Skin of body (tissue), 3 donors: ENCODE measurements at places on chromosomes 2 and 18.

DNA sequence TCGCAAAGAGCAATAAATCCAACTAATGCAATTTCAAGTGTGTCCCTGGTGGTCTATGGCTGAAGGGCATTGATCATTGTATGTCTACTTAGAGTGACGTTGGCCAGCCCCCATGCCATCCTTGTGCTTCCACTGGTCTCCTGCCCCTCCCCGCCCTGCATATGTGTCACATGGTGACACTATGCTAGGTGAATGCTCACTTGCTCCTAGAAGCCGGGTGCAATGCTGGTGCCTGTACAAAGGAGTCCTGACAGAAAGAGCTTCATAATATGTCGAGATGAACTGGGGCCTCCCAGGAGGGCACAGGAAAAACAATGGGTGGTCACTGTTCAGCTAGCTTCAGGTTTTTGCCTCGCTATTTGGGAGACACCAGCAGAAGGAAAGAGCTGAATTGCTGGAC, 5.9 kb upstream of the TRABD2A start:
- no peak for DNase-seq

DNA sequence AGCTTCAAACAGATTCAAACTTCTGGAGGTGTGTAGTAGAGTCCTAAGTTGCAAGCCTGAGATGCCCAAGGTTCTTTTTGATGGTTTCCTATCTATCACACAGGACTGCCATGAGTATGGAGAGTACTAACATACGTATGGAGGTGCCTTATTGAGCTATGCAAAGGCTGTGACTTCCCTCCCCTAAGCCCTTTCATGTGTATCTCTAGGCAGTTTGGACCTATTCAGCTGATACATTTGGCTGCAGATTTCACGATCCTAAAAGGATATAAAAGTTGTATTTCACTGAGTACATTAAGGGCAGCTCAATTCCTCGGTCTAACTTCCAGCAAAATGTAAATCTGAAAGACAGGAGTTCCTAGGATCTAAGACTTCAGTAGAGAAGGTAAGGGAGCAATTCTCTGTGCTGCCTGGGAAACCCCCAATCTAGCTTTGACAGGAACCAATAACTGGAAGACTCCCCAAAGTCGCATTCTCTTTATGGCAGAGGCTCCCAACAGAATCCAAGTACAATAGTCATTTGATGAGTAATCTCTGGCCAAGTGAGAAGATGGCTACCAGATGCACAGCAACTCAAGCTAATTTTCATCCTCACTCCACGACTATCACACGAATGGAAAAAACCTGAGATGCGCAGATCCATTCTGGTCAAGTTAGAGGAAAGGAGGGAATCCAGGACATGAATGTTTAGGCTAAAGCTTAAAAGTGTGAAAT, 83.8 kb downstream of the ATL2 start:
- DNase-seq, result no peak

GRCh38 chr2:12008425-12009061, 262.1 kb downstream of the LPIN1 start:
- no peak for DNase-seq

GRCh38 chr2:98818164-98818563, 87.2 kb upstream of the MGAT4A start:
- DNase-seq, result no peak

GRCh38 chr2:75801234-75801982, 90.7 kb upstream of the GCFC2 start:
- DNase-seq, result no peak

DNA sequence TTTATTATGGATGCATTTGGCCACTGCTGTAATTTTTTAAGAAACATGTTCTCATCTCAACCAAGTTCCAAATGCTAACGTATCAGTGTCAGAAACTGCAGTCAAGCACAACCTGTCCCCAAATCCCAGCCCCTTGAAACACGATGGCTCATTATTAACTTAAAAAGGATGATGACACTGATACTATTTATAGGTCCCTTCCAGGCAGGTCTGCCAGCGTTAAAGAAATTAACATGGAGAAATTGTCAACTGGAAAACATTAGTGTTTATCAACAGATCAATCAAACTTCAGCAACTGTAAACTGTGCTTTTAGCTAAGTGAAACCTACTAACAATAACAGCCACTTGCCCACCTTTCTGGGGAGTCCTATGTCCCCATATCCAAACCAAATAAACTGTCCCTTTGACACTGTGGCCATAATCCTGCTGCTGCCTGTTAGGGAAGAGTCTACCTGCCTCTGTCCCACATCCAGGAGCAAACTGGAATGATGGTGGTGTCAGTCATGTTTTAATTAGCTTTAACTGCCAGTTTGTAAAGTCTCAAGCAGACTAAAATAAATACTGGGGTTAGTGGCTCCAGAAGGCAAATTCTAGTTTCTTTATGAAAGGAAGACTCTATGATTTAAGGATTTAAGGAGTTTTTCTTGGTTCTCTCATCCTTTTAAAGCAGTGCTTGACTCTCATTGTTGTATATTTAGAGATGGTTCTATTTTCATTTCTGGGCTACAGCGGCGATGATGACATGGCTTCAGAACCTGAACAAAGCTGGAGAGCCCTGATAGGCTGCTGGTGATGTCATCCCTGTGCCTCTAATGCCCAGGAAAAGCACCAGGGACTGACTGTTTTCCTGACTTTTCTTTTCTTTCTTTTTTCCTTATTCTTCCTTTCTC, 583.6 kb upstream of the PIK3C3 start:
- DNase-seq, result no peak

GRCh38 chr2:239955087-239955988, 69.8 kb downstream of the NDUFA10 start:
- DNase-seq, result no peak

DNA sequence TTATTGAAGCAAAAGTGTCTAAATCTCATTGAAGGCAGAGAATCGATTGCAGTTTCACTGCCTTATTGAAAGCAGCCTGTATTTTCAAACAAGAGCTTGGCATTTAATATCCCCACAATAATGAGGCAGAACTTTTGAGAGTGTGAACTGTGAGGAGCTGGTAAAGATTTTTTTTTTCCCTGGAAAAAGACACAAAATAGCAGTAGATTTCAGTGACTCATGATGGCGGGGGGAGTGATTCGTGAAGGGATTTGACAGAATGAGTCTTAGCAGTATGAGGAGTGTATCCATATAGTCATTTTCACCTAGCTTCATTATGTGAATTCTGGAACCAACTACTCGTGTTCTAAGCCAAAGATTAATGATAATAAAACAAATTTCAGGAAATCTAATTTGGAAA, 242.9 kb downstream of the ARL6IP6 start:
- DNase-seq, result no peak

GRCh38 chr2:230184727-230185578, 34.8 kb downstream of the SP110 start:
- no peak for DNase-seq

DNA sequence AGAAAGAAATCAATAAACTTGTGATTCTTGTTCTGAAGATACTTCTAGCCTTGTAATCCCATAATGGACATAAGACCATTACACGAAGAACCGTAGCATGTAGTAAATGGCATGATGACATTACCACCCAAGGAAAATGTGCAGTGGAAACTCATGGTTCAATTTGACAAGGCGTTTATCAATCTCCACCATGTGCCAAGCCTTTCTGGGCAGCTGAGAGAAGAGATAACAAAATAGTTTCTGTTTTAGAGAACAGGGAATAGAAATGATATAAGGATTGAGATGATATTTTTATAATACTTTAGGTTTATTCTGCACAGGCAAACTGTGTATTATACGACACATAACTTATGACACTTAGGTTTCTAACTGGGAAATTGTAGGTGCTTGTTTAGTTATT, 19.2 kb downstream of the ABI2 start:
- no peak for DNase-seq

DNA sequence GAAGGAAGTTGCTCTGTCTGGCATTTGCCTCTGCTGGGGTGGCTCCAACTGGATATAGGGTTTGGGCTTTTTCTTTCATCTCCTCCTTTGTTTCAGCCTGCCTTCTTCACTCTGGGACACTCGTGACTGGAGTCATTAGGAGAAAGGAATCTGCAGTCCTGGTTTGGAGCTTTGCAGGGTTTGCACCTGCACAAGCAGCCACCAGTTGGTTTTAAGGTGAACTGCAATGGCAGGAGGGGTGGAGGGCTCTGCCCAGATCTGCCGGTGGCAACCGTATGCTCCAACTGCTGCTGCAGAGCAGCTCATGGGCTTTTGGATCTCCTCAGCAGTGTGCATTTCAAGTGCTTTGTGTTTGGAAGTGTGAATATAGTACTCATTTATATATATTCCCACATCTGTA, 131.3 kb upstream of the MGAT5 start:
- no peak for DNase-seq

- DNase-seq, result no peak
Observed at GRCh38 chr2:32538735-32539134, 89.1 kb upstream of the TTC27 start.

DNA sequence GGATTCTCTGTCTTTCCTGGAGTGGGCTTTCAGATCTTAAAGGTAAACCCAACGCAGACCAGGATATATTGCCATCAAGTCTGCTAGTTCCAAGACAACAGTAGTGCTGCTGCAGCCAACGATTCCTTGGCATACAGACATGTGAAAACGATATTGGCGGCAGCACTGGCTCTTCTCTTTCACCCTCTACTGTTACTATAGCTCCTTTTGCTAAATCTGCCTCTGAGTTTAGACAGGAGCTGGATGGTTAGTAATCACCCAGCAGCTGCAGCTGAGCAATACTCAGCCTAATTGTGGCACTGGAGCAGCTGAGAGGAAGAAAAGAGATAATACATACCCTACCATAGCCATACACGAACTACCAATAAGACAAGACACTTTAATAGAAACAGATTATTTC, 4.0 kb downstream of the YES1 start:
- DNase-seq, result no peak

GRCh38 chr18:55964171-55964570, 376.2 kb upstream of the TCF4 start:
- DNase-seq, result no peak

DNA sequence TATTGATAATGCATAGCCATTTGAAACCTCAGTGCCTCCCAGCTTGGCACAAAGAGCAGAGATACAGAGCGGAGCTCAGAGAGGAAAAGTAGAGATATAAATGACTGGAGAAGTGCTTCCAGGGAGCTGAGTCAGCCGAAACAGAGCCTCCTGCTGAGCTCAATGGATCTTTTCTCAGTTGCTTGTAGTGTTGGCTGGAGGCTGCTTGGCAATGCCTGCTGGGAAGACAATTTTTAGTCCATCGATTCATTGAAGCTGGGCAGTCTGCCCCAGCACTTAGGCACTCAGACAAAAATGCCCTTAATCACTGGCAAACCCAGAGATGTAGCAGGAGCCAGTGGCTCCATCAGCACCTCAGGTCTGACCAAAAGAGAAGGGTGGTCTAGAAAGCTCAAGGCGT, 81.3 kb upstream of the SETBP1 start:
- no peak for DNase-seq
